Retinal pigment epithelial cell (primary cell): ENCODE measurements at places on chromosomes 2 and 18.

GRCh38 chr2:13558368-13558767, 841.6 kb downstream of the TRIB2 start:
- peak; percentile 98 for DNase-seq

- DNase-seq = no peak
Measured at GRCh38 chr2:54233832-54234649, 22.0 kb downstream of the TSPYL6 start.

GRCh38 chr2:146412625-146413024, 1432.2 kb upstream of the ACVR2A start:
- no peak for DNase-seq

- DNase-seq = no peak
Measured at GRCh38 chr18:49734836-49735235, 78.5 kb downstream of the ACAA2 start.

- DNase-seq = no peak
Measured at GRCh38 chr2:69238449-69239031, 148.5 kb downstream of the GFPT1 start.

DNA sequence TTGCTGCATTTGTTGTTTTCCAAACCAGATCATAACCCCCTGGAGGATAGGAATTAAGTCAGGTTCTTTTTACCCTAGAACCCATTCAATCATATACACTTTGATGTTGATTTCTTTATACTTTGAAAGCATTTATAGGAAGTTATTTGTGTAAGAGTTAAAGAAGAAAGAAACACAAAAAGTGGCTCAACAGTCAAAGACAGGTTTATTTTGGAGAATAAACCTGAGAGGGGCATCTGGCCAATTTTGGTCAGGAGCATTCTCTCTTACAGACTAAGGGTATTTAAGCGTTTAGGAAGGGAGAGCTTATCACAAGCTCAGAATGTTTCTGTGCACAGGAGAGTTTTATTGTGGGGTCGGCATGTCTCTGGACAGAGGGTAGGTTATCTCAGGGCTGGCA, 398.0 kb downstream of the SPAG16 start:
- DNase-seq = no peak
